Activated CD8-positive, alpha-beta memory T cell treated with anti-CD3 and anti-CD28 coated beads for 36 hours (primary cell): ENCODE measurements at places on chromosomes 12 and 14. TPM values are rescaled to one million over a fixed set of nuclear protein-coding genes. Genes with fewer than 3 reads are reported as not detected.

The ARMH4 gene
- not detected for total RNA-seq

The SCN8A gene
- 1.1 TPM for total RNA-seq

The DIO2 gene
- not detected for total RNA-seq

The FAM177A1 gene
- total RNA-seq = 37.1 TPM

The GPRC5D gene
- total RNA-seq = not detected

The LTB4R2 gene
- 9.3 TPM for total RNA-seq

The OR6C75 gene
- not detected for total RNA-seq

The FGD6 gene
- total RNA-seq = 0.99 TPM
